ENCODE measurements at places on chromosomes 11 and 22. TPM values are rescaled to one million over a fixed set of nuclear protein-coding genes. Genes with fewer than 3 reads are reported as not detected.

The BTBD18 gene
- total RNA-seq = not detected

The ANO5 gene
- total RNA-seq = not detected

The SERPIND1 gene
- total RNA-seq = not detected

The UBQLNL gene
- total RNA-seq = 0.15 TPM
